ENCODE measurements at places on chromosomes 12 and 14.

DNA sequence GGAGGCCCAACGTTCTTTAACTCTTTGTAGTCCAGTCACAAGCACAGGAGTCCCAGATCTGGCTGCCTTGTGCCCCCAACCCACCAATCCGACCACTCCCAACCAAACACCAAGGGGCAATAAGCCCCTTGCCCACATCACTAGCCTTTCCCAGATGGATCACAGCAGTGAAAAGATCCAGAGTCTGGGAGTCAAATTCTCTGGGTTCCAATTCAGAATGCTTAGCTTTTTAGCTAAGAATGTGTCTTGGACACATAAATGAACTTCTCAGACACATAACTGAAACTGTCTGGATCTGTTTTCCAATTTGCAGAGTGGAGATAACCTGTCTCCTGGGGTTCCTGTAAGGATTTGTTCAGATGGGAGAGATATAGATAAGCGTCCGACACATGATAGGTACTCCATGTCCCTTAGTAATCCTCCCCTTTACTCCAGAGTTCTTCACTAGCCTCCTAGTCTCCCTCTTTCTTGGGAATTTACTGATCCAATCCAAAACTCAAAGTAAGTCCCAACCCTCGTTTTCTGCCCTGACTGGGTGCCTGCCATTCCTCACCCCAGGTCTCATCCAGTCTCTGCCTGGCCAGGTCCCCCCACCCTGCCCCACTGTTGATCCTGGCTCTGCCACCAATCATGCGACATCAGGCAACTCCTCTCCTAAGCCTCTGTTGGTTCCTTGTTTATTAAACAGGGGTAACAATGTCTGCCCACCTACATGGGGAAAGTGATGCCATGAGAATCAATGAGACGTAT lies 439 bp upstream of the TNFRSF1A start:
- DNase-seq, result no peak

DNA sequence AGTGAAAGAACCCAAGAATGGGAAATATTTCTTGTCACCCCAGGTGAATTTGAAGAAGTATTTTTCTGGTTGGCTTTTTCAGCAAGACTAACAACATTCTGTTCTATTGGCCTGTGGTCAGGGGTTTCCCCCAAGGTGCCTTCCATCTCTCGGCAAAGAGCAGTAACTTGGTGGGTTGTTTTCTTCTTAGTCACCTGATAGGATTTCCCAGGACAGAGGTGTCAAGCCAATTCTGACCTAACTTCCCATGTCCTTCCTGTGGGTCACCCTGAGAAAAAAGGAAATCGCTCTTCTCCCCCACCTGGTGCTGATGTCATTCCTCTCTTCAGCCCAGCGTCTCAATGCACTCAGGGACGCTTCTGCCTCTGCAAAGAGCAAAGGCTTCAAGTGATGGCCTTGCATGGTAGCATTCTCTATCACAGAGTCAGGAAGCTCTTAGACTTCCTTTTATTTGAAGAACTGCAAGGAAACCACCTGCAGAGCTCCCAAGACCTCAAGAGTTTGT lies 16.1 kb upstream of the IFNG start:
- peak; percentile 32 for DNase-seq

- no peak for DNase-seq
Observed at GRCh38 chr12:59088673-59089072, 168.4 kb upstream of the LRIG3 start.

GRCh38 chr12:26027401-26027800 lies 68.9 kb downstream of the RASSF8 start:
- DNase-seq, result no peak

- no peak for DNase-seq
Observed at GRCh38 chr14:32764131-32764530, 174.5 kb upstream of the NPAS3 start.

DNA sequence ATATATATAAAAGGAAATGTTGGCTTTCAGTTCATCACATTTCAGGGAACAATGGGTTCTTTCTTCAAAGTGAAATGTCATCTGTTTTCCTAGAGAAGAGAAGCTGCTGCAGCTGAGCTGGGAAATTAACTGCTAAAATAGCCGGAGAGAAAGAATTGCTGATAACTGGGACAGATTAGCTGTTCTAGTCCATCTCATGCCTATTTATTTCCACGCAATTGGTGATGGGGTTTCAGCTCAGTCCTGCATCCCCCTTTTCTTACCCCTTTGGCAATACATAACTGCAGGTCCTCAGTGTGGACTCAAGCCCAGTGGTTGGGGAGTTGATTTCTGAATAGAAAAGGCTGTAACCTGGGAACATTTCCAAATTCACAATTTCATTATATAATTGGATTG lies 436.9 kb upstream of the TMEM132C start:
- no peak for DNase-seq

Measured in stimulated activated CD8-positive, alpha-beta memory T cell treated with anti-CD3 and anti-CD28 coated beads, Interleukin-15, amount 100 ng/mL, for 48 hours (primary cell).